ENCODE measurements at places on chromosomes 5 and 9. TPM values are rescaled to one million over a fixed set of nuclear protein-coding genes. Genes with fewer than 3 reads are reported as not detected.

The INSL6 gene
- total RNA-seq, result not detected

The GPX3 gene
- not detected for total RNA-seq

DNA sequence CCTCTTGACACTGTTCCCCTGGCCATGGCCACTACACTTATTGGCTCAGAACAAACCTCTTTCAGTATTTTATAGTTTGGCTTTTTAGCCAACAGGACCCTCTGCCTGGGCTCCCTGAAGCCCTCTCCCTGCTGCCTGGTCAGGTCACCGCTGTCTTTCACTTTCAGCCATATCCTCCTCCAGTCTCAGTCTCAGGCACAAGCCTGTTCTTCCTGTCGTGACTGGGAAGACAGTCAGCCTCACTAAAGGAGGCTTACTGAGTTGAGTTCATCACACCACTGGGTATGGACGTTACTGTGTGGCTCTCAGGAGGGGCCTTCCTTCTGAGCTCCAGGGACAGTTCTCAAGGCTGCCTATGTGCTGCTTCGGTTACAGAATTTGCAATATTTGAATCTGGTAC is 2.0 kb downstream of the QSOX2 start:
- peak overlapping the region; percentile 83 for H3K27ac ChIP-seq
- H3K27me3 ChIP-seq, result peaks cover 4% of the 10 kb centered on the region
- peaks cover 27% of the 10 kb centered on the region for H3K4me1 ChIP-seq

GRCh38 chr9:81827616-81828296 is 100.5 kb upstream of the SPATA31D4 start:
- no peak overlapping the region for H3K4me3 ChIP-seq
- H3K27ac ChIP-seq, result no peak overlapping the region
- no peaks in the 10 kb centered on the region for H3K27me3 ChIP-seq
- DNase-seq, result no peak
- no peaks in the 10 kb centered on the region for H3K4me1 ChIP-seq
- H3K36me3 ChIP-seq, result no peaks in the 10 kb centered on the region

GRCh38 chr5:407051-407450 is 35.9 kb upstream of the EXOC3 start:
- DNase-seq, result no peak
- no peaks in the 10 kb centered on the region for H3K27me3 ChIP-seq
- H3K27ac ChIP-seq, result no peak overlapping the region
- H3K36me3 ChIP-seq, result peaks cover 30% of the 10 kb centered on the region
- peaks cover 25% of the 10 kb centered on the region for H3K4me1 ChIP-seq
